Right atrium auricular region (tissue), 2 donors: ENCODE measurements at places on chromosomes 2 and 18. TPM values are rescaled to one million over a fixed set of nuclear protein-coding genes. Genes with fewer than 3 reads are reported as not detected.

Gene ALK
- total RNA-seq = 0.16 TPM

Gene IL36G
- total RNA-seq = not detected

Gene EFR3B
- total RNA-seq = 2.6 TPM

Gene SCN2A
- 1.0 TPM for total RNA-seq

DNA sequence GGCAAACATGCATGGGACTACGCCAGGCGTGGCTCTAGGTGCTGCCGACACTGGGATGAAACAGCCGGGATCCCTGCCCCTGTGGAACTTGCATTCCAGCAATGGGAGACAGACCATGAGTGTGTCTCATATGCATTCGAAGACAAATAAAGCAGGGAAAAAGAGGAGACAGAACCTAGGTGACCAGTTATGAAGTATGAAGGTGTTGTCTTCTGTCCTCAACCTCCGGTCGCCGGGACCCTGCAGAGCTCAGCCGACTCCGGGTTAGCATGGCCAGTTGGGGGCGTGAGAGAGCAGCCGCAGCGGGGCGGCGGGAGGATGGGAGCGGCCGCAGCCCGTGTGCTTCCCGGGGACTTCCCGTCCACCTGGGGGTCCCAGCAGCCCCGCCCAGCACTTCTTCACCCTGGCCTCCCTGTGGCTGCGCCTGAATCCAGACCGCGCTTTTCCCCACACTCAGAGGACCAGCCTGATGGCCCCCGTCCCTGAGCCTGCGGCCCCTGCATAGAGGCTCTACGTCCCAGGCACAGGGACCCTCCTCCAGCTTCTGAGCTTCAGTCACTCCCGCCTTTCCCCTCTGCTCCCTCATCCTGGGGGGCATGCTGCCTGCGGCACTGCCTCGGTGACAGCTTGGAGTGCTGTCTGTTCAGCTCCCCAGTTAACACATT, 11.4 kb downstream of the ID2 start:
- H3K27ac ChIP-seq = no peak overlapping the region
- no peak overlapping the region for H3K4me3 ChIP-seq
- no peak for DNase-seq
- H3K36me3 ChIP-seq = no peaks in the 10 kb centered on the region
- no peaks in the 10 kb centered on the region for H3K27me3 ChIP-seq

DNA sequence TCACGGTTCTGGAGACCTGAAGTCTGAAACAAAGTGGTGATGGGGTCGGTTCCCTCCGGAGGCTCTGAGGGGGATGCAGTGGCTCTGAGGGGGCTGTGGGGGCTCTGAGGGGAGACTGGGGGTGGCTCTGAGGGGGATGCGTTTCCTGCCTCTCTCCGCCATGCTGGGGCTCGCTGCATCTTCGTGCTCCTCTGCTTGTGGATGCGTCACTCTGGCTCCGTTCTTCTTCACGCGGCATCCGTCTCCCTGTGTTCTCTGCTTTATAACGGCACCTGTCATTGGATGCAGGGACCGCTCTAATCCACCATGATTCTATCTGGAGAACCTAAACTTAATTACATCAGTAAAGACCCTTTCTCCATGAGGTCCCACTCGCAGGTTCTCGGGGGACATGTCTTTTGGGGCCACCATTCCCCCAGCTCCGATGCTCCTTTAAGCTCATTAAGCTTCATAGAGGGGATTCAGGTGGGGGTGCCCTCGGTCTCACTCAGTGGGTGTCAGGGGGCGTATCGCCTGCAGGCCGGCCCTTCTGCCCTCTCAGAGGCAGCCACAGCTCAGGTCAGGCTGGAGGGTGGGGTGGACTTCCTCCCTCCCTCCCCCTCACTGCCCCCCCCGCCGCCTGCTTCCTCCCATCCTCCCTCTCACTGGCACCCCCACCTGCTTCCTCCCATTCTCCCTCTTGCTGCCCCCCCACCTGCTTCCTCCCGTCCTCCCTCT, 18.4 kb downstream of the RTP5 start:
- no peak overlapping the region for H3K4me3 ChIP-seq
- H3K27ac ChIP-seq = no peak overlapping the region
- no peak for DNase-seq
- H3K27me3 ChIP-seq = no peaks in the 10 kb centered on the region

- no peaks in the 10 kb centered on the region for H3K4me1 ChIP-seq
- H3K27ac ChIP-seq = no peak overlapping the region
- no peaks in the 10 kb centered on the region for H3K36me3 ChIP-seq
- no peak for DNase-seq
- H3K4me3 ChIP-seq = no peak overlapping the region
Observed at GRCh38 chr18:24584813-24585212, 124.4 kb downstream of the HRH4 start.

GRCh38 chr2:99663641-99664040, 173.8 kb upstream of the REV1 start:
- no peaks in the 10 kb centered on the region for H3K36me3 ChIP-seq
- no peak overlapping the region for H3K4me3 ChIP-seq
- H3K4me1 ChIP-seq = no peaks in the 10 kb centered on the region
- no peak for DNase-seq

- no peaks in the 10 kb centered on the region for H3K27me3 ChIP-seq
- no peaks in the 10 kb centered on the region for H3K36me3 ChIP-seq
- H3K4me3 ChIP-seq = no peak overlapping the region
- H3K27ac ChIP-seq = no peak overlapping the region
Observed at GRCh38 chr2:14428056-14428455, 204.5 kb upstream of the LRATD1 start.

- H3K27me3 ChIP-seq = peaks cover 3% of the 10 kb centered on the region
- no peaks in the 10 kb centered on the region for H3K36me3 ChIP-seq
- no peaks in the 10 kb centered on the region for H3K4me1 ChIP-seq
- DNase-seq = no peak
Observed at GRCh38 chr2:86785456-86785855, 5.3 kb downstream of the CD8A start.
